ENCODE measurements at places on chromosomes 12 and 14. TPM values are rescaled to one million over a fixed set of nuclear protein-coding genes. Genes with fewer than 3 reads are reported as not detected.

Gene STAC3
- total RNA-seq: 0.40 TPM

Gene TOMM20L
- not detected for total RNA-seq

Gene TMEM119
- 0.16 TPM for total RNA-seq

Gene KRT8
- total RNA-seq: 4,500 TPM

Gene TMEM52B
- 0.08 TPM for total RNA-seq

Gene DACT1
- total RNA-seq: 0.44 TPM

Gene KRT6A
- 6.5 TPM for total RNA-seq

Gene TSHR
- not detected for total RNA-seq

Gene DAO
- not detected for total RNA-seq

Gene FGD4
- total RNA-seq: 11.5 TPM

Gene HECTD4
- 12.7 TPM for total RNA-seq

Gene BEST3
- total RNA-seq: 1.5 TPM

Gene ATXN7L3B
- 16.1 TPM for total RNA-seq

Gene ACSS3
- total RNA-seq: not detected

Gene TMEM260
- total RNA-seq: 4.1 TPM
